ENCODE measurements at places on chromosomes 2 and 18. TPM values are rescaled to one million over a fixed set of nuclear protein-coding genes. Genes with fewer than 3 reads are reported as not detected.

DNA sequence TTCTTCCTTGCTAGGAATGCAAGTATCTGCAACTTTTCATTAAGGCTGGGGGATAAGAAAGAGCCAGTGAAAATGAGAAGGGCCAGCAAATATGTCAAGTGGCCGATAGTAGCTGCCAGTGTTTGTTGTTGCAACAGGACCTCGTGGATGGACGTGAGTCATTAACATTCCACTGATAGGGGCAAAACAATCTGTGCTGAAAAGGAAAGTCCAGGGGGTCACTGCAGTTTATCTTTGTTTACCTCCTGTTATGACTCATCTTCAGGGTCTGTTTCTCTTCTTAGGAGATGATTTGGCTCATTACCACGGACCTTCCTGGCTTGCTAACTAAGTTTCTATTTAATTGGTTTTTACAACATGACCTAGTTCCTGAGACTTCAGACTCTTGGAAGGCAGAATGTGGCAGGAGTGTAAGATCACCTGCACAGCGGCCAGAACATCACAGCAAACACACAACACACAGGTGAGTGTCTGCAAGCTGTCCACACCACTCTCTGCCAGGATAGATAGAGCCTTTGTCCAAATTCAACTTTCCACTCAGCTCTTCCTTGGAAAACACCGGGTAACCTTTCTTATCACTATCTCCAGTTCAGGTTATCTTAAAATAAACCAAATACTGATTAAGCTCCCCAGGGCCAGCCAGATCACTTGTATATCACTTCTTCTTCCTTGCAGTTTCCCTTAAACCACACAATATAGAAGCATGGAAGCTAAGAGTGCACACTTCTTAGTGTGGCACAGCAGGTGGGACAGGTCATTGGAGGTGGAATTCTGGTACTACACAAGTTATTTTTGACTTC lies 157.5 kb upstream of the LMAN1 start:
- no peaks in the 10 kb centered on the region for H3K36me3 ChIP-seq
- H3K4me1 ChIP-seq: no peaks in the 10 kb centered on the region
- H3K27ac ChIP-seq: no peak overlapping the region
- DNase-seq: no peak

GRCh38 chr18:48161191-48161910 lies 230.9 kb upstream of the SMAD2 start:
- no peak overlapping the region for H3K27ac ChIP-seq
- peak overlapping the region; percentile 48 for H3K4me3 ChIP-seq
- H3K36me3 ChIP-seq: no peaks in the 10 kb centered on the region
- H3K27me3 ChIP-seq: peaks cover 36% of the 10 kb centered on the region
- DNase-seq: peak; percentile 24

GRCh38 chr2:23327887-23328286 lies 57.1 kb upstream of the KLHL29 start:
- no peak overlapping the region for H3K27ac ChIP-seq
- no peaks in the 10 kb centered on the region for H3K4me1 ChIP-seq
- H3K27me3 ChIP-seq: no peaks in the 10 kb centered on the region
- H3K36me3 ChIP-seq: no peaks in the 10 kb centered on the region
- DNase-seq: no peak

GRCh38 chr2:186605041-186605440 lies 15.2 kb downstream of the ITGAV start:
- no peaks in the 10 kb centered on the region for H3K4me1 ChIP-seq
- no peak for DNase-seq
- no peak overlapping the region for H3K4me3 ChIP-seq

The LCLAT1 gene
- 5.0 TPM for polyA plus RNA-seq
